ENCODE measurements at places on chromosomes 5 and 9.

- no peak for DNase-seq
Observed at GRCh38 chr5:138649316-138649720, 74.1 kb upstream of the HSPA9 start.

GRCh38 chr9:91750343-91750742, 199.7 kb downstream of the ROR2 start:
- no peak for DNase-seq

GRCh38 chr9:107345327-107345726, 62.2 kb downstream of the RAD23B start:
- no peak for DNase-seq

GRCh38 chr5:77339337-77339890, 128.9 kb downstream of the PDE8B start:
- DNase-seq, result no peak

Data from NCI-H2107 (cell line).